ENCODE measurements at places on chromosomes 6 and 20.

DNA sequence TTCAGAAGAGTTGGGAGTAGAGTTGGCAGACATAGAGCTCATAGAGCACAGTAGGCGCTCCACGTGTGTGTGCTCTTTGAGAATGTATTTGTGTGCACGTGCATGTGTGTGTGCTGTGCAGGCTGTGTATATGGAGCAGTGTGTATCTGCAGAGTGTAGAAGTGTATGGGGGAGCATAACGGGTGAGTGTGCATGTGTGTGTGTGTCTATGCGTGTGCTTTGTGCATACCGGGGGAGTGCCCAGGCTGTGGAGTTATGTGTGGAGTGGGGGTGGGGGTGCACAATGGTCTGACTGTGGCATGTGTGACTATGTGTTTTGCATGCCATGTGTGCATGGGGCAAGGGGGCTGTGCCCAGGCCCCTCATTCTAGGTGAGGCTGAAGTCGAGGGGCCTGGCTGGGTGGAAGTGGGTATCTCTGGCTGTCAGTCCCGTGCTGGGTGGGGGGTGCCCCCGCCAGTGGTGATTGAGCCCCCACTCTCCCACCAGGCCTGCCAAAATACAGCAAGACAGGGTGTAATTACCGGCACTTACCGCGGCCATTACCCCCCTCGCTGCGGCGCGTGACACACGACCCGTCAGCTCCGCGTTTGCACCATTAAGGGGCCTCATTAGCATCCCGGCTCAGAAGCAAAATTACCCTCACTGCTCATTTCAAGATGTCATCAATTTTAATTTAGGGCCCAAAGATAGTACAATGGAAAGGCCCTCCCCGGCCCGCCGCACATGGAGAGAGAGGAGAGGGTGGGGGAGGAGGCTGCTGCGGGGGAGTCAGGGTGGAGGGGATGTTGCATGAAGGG lies 39.1 kb downstream of the MDFI start:
- DNase-seq: no peak

- DNase-seq: no peak
Observed at GRCh38 chr6:166959911-166960608, 3.7 kb upstream of the RNASET2 start.

DNA sequence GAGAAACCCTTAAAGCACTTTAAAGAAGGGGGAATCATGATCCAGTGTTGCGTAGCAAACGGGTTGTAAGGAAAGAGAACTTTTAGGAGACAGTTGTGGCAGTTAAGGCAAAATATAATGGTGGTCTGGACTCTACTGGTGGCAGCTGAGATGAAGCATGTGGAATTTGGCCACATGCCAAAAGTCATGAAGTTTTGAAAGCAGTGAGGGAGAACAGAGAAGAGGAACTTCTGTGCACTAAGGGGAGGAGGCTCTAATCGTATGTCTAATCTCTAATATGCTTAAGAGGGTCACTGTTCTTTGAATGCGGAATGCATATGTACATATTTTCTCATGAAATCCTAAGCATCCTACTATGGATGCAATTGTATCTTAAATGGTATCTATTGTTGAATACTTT lies 91.5 kb downstream of the RIMS1 start:
- DNase-seq: no peak

GRCh38 chr6:36110050-36110449 lies 20.3 kb upstream of the MAPK13 start:
- DNase-seq: no peak

- no peak for DNase-seq
Observed at GRCh38 chr6:13560651-13561044, 13.8 kb upstream of the SIRT5 start.

GRCh38 chr20:37598575-37599342 lies 71.1 kb upstream of the BLCAP start:
- DNase-seq: no peak

DNA sequence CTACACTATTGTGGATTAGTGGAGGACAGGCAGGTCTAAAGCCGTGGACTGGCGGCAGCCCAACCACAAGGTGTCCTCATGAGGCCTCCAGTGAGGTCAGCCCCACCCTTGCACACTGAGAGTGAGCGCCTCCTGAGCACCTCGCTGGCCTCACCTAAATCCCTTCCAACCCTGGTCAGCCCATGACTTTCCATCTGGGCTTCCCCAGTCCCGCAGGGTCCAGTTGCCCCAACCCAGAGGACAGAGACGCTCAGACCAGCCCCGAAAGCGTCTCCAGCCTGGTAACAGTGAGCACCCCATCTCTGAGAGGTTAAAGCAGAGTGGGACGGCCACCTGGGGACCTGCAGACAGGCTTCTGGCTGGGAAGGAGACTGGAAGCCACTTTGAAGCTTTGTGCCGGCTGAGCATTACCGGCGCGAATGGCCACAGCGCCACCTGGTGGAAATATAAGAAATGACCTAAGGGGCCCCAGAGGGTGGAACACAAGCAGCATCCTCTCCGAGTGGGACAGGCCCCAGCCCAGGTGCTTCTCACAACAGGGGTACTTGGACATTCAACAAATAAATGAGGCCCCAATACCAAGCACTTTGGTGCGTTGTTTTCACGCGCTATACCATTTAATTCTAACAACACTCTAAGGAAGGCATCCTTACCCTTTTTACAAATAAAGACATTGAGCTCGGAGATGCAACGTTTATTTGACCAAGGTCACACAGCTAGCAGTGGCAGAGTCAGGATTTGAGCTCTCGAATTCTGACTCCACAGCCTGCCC lies 65.7 kb upstream of the TOP1 start:
- no peak for DNase-seq

GRCh38 chr20:9919271-9920014 lies 80.6 kb upstream of the PAK5 start:
- no peak for DNase-seq

DNA sequence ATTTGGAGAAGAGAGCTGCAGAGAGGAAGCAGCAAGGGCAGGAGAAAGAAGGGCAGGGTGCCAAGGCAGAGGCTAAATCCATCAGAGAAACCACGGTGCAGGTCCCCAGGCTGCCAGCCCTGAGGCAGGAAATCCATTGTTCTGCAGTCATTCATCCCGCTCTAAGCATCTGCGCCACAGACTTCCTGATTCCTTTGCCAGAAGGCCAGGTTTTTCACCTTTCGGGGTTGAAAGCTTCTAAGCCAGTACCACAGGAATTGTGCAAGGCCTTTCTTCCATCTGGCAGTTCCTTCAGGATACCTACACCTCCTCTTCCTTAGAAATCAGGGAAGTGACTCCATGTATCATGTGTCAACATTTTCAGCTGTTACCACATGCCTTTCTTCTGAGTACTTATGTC lies 45.6 kb downstream of the ADGRF5 start:
- DNase-seq: no peak

DNA sequence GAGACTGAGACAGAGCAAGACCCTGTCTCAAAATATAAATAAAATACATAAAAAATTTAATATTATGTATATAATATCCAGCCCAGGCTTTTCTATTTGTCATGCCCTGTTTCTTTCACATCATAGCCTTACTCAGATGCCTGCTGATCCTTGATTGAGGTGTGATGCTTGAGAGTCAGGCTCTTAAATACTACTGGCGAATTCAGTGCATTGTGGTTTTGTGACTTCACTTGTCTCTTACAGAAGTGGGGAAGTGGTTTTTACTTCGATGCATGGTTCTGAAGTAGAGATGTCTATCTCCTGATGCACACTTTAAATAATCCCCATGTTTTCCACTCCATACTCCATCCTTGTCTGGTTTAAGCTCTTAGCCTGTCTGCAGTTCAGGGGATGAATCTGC lies 29.1 kb downstream of the ASXL1 start:
- no peak for DNase-seq

DNA sequence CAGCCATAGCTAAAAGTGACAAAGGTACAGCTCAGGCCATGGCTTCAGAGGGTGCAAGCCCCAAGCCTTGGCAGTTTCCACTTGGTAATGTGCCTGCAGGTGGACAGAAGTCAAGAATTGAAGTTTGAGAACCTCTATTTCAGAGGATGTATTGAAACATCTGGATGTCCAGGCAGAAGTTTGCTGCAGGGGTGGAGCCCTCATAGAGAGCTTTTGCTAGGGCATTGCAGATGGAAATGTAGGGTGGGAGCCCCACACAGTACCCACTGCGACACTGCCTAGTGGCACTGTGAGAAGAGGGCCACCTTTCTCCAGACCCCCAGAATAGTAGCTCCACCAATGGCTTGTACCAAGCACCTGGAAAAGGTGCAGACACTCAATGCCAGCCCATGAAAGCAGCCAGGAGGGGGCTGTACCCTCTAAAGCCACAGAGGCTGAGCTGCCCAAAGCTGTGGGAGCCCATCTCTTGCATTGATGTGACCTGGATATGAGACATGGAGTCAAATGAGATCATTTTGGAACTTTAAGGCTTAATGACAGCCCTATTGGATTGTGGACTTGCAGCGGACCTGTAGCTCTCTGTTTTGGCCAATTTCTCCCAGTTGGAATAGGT lies 1299.4 kb upstream of the MAP3K7 start:
- no peak for DNase-seq

All from fibroblast of skin of left biceps (primary cell).